Fibroblast of skin of right biceps (primary cell): ENCODE measurements at places on chromosomes 16 and 17.

DNA sequence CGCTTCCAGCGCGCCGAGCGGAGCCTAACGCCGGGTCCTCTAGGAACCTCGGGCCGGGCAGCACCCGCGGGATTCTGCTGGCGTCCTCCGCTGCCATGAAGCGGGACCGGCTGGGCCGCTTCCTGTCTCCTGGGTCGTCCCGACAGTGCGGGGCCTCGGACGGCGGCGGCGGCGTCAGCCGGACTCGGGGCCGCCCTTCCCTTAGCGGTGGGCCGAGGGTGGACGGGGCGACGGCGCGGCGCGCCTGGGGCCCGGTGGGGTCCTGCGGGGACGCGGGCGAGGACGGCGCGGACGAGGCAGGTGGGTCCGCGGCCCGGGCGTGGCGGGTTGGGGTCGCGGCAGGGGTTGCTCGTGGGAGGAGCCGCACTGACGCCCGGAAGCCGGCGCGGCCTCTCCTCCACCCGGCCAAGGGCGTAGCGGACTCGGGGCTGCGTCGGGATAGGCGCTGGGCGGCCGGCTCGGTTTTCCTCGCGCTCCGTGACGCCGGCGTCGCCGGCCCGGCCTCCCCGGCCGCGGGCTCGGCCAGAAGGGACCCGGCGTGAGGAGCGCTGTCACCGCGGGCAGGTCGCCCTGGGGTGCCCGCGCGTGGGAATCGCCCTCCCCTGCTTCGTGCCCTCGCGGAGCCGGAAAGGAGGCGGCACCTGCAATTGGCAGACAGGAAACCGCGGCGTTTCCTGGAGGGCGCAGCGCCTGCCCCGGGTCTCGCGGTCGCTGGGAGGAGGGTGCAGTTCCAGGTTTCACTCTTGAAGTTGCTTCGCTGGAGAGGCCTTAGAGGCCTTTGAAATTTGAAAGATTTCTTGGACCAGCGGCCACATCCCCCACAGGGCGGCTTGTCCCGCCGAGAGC, 432 bp downstream of the ZNF276 start:
- DNase-seq: peak; percentile 41

DNA sequence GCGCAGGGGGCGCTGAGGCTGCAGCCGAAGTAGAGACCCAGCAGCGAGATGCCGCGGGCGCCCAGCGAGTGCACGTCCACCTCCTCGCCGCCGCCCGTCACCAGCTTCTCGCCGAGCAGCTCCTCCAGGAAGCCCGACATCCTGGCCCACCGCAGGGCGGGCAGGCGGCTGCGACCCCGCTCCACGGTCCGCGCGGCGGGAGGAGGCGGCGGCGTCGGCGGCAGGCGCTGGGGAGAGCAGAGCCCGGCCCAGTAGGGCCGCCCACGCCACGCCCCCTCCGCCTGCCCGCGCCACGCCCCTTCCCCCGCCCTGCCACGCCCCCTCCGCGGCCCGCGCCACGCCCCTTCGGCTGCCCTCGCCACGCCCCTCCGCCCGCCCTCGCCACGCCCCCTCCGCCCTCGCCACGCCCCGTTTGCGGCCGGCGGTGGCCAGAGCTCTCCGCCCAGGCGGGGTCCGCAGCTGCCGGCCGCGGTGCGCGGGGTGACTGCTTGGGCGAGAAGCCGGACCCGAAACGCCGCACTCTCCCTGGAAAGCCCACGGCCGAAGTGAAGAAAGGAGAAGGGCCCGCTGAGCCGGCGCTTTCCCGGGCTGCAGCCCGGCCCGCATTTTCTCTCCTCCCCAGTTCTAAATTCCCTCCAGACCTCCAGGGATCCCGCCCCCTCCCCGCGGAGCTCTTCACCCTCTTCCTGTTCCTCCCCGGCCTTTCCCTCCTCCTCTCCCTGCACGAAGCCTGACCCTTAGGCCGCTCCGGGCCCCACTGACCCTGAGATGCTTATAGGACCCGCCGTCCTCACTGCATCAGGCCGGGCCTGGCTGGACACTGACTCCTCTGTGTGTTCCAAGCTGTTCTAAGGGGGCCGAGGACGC, at the start of gene NXN:
Gene NXN, minus strand, starts transcription at position 238 of the 867 bp plus-strand sequence.
- DNase-seq: peak; percentile 78

DNA sequence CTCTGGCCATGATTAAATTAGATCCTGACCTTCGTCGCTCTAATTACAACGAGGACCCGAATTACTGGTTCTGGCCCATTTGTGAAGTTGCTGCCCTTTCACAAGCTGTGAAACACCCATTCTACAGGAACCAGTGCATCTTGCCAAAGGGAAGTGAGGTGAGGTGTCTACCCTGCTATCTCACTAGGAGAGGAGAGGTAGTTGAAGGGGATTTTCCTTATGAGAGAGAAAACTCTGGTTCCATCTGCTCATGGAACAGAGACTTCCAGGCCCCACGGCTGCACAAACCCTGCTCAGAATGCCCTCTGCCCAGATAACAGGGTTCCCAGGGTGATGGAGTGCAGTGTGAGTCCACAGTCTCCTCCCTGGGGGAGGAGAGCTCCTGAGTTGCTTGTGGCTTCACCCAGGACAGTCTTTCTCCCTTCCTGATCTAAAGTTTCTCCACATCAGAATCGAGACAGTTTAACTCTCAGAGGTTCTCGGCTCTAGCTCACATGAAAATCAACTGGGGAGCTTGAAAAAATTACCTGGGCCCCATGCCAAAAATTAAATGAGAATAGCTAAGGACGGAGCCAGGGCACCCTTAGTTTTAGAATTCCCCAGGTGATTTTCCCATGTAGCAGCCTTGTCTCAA, 7.8 kb upstream of the SSTR2 start:
- DNase-seq: no peak

GRCh38 chr16:53132406-53132805, 77.6 kb downstream of the CHD9 start:
- no peak for DNase-seq

DNA sequence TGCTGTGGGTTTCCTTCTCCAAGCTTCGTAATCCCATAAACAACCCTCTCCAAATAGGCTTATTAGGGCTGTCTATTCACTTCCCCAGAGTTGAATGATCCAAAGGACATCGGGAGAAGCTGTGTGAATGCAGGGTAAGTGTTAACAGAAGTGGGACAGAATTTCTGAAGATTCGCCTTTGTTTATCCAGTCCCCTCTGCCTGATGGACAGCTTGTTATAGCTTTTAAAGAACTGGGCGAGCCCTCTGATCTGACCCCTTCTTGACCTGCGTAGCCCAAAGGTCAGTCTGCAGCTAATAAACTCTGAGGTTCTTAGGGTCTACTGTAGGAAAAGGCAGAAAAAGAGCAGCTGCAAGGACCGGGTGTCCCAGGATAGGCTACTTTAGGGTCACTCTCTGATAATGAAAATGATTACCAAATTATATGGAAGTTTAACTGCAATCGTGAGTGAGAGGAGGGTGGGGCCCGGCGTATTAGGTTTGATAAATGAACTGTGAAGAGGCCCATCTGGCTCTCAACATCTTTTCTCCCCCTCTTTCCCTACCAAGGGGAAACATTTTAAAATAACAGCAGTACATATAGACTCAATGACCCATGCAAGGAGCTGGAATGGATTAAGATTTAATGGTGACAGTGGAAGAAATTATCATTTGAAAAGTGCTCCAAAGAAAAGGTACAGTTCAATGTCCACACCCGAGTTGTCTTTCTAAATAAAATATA, 233.4 kb downstream of the FTO start:
- DNase-seq: no peak

DNA sequence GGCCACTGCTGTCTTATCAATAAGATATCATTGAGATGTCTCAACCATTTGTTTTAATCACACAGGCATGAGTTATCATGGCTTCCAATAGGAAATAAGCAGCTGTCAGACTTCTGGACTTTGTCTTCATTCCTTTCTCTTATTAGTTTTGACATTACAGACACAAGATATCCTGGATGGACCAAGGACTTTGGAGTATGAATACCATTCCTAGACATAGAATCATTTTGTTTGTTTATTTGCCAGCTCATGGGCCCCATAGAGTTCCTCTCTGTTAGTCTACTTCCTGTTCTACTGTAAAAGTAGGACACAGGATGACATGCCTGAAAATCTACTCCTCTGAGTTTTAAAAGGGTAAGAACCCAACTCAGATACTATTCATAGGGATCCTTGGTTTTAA, 77.7 kb upstream of the KCNJ16 start:
- peak; percentile 41 for DNase-seq

DNA sequence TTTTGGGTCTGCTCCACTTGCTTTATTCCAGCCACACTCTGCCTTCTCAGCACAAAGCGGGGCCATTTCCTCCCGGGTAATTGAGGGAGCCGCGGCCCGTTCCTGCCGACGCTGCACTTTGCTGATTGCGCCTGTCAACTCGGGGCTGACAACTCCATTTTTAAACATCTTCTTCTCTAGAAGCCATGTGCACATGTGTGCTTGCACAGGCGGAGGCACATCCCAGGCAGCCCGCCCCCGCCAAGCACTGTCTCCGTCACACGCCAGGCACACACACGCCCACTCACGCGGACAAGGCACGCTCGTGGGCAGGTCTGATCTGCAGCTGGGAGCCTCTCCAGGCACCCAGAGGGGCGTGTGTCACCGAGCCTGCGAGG, 63.2 kb downstream of the ENGASE start:
- DNase-seq: no peak

GRCh38 chr17:9878786-9879525, 26.1 kb downstream of the RCVRN start:
- peak; percentile 59 for DNase-seq

- DNase-seq: no peak
Observed at GRCh38 chr17:3551189-3551588, 6.4 kb downstream of the TRPV3 start.

- no peak for DNase-seq
Observed at GRCh38 chr16:59899940-59900339, 1165.8 kb upstream of the GOT2 start.

- no peak for DNase-seq
Observed at GRCh38 chr17:48989100-48989499, 8.1 kb upstream of the IGF2BP1 start.

DNA sequence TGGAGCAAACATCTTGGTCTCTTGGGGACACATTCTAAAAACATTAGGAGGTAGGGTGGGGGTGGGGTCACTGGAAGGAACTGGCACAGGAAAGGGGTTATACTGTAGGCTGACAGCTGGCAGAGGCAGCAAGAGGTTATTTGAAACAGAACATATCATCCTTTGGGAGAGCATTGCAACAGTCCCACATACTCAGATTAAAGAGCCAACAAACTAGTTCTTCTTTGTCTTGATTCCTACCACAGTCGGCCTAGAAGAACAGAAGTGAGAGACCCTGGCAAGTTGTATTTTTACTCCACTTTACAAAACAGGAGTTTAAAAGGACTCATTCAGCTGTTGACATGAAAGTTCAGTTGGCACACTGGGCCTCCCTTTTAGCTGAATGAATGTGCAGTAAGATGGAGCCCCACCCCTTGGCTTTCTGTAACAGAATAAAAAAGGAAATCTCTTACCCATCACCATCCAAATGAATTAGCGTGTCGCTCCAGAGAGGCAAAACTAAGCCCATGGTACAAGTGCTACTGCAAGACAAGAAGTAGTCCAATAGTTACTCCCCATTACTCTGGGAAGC, 54.6 kb upstream of the CORO6 start:
- DNase-seq: no peak

DNA sequence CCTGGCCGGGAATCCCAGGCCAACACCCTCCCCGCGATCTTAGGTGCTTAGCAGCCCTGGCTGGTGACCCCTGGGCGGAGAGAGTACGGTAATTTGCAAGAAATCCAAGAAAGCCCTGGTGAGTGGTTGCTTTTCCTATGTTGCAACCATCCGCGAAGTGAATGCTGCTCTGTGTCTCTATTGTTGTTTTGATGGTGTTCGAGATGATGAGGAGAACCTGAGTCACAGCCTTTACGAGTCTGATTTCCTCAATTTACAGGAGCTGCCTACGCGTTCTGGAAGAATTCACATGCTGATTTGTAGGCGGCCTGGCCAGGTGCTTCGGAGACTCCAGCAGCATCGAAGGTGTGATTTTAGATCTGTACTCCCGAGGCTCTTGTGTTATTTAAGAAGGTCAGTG, 63.3 kb downstream of the TMEM235 start:
- DNase-seq: no peak

DNA sequence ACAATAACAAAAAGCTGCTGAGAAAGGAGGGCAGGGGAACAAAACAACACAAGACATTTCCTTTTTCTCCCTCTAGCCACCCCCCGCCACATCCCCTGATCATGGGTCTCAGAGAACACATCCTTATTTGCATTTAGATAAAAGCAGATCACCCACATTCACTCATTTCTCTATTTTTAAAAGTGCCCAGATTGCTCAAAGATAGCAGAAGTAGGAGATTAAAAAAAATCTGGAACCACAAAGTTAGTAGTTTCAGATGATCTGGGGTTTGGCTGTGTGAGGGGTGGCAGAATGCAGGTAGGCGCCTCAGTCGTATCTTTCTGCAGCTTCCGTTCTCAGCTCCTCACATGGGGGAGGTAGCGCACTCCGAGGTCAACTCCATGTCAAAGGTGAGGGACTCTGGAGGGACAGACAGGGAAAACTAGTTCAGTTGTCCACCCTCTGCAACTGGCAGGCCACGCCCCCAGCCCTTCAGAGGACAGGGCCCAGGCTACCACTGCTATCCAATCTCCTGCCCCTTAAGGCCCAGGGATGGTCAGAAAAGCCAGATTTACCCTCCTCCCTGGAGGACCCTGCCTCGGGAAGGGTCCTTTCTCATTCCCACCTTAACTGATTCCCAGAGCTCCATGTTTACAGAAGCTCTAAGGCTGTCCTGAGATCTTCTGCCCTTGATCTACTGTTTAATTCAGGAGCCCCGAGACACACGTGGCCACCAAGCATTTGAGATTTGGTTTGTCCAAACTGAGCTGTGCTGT, 27.3 kb downstream of the STAT5A start:
- no peak for DNase-seq

GRCh38 chr17:8059131-8059530, 20.3 kb downstream of the ALOX15B start:
- DNase-seq: no peak

DNA sequence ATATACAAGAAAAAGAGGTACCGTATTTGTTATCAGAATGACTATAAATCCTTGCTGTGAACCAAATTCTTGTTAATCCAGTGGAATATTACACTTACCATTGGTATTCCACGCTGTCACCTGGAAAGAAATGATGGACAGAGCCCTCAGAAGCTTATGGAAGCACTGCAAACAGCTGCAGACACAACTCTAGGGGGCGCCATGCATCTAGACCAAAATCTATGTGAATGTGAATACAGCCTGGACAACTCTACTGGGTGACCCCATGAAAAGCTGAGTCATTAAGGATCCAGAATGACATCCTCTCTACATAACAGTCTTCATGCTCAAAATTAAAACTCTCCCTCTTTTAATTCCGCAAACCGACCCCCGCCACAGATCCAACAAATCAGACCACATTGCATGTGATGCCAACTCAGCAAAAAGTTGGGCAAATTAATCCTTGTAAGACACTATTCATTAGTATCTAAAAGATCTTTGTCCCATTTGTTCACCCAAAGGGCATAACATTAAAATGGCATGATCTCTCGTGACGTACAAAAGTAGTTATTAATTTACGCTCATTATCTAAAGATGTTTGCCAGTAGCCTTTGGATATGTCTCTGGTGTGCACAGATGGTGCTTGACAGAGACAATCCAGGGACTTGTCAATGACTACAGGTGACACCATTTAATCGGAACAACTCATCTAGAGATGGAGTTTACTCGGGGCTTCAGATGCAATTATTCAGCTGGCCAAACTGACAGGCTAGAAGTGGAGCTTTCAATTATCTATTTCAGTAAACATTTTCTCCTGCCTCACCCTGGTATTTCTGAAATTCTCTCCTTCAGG, 552.7 kb upstream of the PSMD7 start:
- DNase-seq: no peak
